ENCODE measurements at places on chromosomes 12 and 14.

GRCh38 chr12:54352022-54352531, 12.2 kb downstream of the GPR84 start:
- DNase-seq, result no peak

- DNase-seq, result no peak
These were observed 77.6 kb downstream of the PTPRR start for GRCh38 chr12:70842942-70843341.

DNA sequence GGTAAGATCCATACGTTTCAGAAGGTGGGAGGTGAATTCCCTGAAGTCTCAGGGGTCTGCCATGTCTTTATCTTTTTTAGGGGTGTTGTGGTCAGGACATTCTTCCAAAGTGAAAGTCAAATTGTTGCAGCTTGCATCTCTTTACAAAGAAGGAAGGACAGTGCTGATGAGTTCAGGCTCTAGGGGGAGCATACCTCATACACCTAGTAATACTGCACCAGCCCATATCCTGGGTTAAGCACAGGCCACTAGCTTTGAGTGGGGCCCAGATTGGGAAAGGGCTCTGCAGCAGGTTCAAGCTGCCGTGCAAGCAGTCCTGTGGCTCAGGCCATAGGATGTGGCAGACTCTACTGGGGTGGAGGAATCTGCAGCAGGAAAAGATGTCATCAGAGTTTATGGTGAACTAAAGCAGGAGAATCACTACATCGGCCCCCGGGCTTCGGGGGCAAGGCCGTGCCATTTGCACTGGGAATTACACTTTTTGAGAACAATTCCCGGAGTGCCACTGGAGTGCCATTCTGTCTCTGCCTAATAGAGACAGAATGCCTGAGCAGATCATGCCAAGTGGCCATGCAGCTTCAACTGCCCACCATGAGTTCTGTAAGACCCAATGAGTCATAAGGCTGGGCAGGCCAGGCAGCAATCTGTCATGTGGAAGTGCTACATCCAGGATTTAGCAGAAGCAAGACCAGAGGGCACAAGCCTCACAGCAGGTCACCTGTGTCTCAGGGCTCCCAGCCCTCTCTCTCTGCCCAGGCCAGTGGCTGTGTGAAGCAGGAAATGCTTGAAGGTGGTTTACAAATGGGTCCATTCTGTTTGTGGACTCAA, 32.3 kb downstream of the DIO3 start:
- no peak for DNase-seq

GRCh38 chr14:104813286-104813685, 12.4 kb downstream of the ZBTB42 start:
- DNase-seq, result no peak

GRCh38 chr12:3768911-3769447, 16.1 kb upstream of the CRACR2A start:
- DNase-seq, result no peak

DNA sequence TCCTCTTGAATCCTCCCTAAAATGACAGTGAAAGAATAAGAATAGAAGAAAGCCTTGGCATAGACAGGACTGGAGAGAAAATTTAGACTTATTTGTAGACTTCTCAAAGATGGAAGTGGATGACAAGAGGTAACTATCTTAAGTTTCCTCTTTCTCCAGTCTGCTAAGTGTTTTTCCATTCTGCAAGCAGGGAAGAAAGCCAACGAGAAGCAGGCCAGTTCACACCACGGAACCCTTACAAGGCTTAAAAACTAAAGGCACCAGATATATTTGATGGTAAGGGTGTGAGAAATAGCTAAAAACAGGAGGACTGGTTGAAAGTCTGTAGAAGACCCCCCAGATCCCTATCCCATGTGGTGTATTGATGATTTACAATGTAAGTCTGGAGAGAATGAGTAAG, 82.9 kb upstream of the GPHB5 start:
- no peak for DNase-seq

DNA sequence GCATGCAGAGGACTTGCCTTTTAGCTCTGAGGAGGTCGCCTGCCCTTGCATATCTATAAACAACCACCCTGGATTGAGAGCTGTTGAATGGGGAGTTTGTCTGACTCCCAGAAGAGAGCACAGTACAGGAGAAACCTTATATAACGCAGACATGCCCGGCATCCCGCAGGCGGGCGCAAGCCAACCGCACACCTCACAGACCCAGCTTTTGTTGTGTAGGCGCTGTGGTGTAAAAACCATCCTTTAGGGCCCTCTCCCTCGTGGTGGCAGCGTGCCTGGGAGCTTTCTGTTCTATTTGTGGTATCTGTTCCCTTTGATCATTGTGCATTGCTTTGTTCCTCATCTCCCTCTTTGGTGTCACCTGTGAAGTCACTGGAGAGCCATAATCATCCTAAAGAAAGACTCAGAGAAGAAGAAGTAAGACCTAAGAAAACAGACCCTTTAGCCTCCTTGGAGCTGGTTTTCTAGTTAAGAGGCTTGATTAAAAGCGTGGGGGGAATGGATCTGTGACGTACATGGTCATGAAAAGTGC, 77.7 kb downstream of the ETV6 start:
- peak; percentile 21 for DNase-seq

DNA sequence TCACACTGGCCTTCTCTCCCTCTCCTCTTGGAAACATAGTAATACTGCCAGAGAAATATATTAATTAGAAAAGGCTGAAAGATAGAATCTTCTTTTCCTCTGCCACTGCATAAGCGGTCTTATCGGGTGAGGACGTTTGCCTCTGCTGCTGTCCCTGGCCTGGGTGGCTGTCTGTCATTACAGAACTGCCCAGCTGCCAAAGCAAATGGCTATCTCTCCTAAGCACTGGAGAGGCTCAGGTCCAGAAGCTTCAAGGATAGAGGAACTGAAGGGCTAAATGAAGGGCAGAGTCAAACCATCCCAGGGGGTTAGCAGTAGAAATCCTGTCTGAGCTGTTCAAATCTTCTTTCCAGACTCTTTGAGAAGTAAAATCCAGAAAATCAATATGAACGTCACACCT, 198.6 kb upstream of the CAND1 start:
- DNase-seq, result no peak

- no peak for DNase-seq
These were observed 216.7 kb downstream of the NUAK1 start for GRCh38 chr12:105921872-105922669.

DNA sequence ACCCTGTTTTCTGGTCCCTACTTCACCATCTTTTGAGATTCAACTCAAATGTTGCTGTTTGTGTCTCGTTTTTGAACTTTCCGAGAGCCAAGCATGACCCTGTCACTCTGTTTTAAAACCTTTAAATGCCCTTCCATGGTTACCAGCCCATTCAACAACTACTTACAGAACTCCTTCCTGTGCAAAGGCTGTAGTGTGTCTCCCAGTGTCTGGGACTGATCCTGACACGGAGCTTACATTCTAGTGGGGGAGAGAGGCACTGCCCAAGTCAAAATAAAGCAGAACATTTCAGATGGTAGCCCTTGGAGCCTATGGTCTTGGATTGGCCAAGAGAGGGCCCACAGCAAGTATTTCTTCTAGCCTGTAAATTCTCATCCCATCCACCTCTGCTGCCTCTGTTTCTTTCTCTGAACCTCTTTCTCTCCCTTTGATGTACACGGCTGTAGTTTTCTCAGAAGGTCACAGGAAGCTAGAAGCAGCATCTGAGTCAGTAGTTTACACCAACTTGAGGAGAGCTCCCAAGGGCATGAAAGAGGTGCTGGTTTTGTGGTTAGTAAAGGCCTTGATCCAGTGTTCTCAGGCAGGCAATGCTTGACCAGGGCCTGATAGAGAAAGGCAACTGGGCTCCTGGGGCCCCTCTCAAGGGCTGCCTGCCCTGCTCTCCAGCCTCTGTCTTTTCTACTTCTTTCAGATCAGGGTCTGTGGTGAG, 42.3 kb upstream of the SLC24A4 start:
- no peak for DNase-seq

GRCh38 chr12:108033090-108033489, 96.0 kb upstream of the WSCD2 start:
- no peak for DNase-seq

DNA sequence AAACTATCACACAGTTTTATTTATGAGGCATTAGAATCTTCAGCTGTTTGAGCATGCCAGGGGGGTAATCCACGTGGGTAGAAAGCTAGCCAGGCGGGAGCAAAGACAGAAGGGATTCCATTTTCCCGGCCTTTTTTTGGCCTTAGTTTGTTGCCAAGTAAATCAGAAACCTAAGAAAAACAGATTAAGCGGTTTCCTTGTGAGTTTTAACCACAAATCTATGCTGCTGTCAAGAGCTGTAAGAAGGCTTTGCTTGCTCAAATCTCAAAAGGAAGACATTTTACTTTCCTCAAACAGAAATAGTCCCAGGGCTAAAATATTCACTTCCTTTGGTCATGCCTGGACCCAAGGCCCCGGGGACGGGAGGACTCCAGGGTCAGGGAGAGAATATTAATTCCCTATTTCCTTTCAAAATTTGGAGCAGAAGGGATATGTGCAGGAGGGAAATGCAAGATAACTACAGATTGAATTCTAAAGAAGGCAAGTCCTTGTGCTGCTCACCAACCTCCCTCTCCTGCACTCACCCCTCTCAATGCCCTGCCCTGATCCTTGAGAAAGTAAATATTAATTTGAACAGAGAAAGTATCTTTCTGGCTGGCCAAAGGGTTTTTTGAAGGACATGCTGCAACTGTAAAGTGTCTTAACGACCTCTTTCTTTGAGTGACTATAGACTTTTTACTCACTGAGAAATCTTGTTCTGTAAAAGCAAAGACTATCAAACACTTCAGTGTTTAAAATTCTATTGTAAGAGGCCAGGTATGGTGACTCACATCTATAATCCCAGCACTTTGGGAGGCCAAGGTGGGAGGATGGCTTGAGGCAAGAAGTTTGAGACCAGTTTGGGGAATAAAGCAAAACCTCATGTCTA, 75.7 kb downstream of the HSD17B6 start:
- DNase-seq, result no peak

- DNase-seq, result no peak
These were observed 34.5 kb upstream of the TBX5 start for GRCh38 chr12:114440270-114441038.

DNA sequence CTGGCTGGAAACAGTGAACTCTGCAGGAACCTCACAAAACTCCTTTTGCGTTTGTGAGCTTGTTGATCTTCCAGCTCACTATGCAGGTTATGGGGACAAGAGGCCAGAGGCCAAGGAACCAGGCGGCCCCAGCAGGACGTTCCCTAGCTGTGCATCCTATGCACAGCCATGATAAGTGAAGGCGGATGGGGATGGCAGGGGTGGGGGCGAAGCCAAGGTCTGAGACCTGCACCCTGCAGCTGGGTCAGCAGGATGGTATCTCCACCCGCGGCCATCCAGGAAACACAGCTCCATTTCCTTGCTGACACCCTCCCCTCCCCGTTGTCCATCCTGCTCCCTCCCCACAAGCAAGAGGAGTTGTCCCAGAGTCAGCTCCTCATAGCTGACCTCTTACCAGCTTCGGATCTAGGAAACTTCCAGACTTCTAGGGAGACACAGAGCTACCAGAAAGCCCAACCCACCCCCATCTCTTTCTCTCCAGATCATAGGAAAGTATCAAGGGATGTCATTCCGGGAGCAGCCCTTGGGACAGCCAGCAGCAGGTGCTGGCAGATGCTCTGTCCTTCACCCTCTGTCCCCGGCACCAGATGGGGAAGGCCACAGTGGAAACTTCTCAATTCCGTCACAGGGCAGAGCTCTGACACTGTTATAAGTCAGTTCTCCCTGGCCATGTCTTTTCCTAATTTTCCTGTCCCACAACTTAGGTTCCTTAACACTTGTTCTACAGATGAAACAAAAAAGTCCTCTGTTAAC, 9.4 kb downstream of the ZBTB39 start:
- no peak for DNase-seq

DNA sequence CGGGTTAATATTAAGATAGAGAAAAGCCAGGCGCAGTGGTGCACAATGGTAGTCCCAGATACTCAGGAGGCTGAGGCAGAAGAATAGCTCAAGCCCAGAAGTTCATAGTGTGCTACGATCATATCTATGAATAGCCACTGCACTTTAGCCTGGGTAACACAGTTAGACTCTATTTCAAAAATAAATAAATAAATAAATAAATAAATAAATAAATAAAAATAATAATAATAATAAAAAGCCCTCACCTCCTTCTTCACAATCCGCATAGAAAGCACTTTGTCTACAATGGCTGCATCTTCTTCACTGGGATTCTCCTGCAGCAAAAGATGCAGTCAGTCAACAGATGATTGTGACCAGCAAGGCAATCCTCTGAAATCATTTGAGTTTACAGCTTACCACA, 31.5 kb upstream of the SUPT16H start:
- no peak for DNase-seq

- no peak for DNase-seq
These were observed 32.1 kb downstream of the GALNT16 start for GRCh38 chr14:69291891-69292561.

GRCh38 chr14:46487582-46488350, 163.8 kb downstream of the RPL10L start:
- no peak for DNase-seq

DNA sequence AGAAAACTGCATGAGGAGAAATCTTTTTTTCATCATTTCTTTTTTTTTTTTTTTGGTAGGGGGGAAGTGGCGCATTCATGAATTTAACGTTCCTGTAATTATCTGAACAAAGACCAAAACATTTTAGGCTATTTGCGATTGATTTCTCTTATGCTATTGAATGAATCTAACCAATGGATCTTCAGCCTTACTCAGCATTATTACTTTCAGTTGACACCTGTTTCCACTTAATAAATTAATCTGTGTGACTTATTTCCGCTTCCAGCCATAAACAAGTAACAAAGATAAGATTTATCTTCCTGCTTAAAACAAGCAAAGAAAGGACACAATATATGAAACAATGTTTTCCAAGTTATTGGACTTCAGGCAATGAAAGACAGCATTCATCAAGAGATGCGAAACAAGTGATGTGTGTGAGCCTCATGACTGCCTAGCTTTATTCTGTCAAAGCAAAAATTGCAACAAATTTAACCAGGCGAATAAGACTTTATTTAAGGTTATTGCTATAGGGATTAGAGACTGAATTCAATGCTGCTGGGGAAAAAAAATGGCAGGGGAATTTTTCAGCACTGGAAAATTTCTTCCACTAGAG, 1026.9 kb downstream of the LRFN5 start:
- DNase-seq, result no peak

DNA sequence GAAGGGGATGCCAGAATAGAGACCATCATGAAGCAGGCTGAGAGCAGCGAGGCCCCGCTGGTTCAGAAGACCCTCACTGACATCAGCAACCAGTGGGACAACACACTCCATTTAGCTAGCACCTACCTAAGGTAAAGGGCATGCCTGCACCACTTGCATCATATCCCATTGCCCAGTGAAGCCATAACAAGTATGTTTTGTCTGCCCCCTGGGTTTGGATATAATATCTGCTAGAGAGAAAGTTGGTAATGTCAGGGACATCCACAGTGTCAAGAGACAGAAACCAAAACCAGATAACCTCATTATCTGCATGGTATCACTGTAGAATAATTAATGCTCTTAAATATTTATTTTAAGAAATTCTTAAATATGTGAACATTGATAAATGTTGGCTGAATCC, 173.8 kb downstream of the SYNE2 start:
- no peak for DNase-seq

- DNase-seq, result no peak
These were observed 42.6 kb downstream of the ATP23 start for GRCh38 chr12:57983858-57984505.

GRCh38 chr14:23929822-23930294, 23.7 kb upstream of the DHRS4 start:
- peak; percentile 67 for DNase-seq
